Activated naive CD4-positive, alpha-beta T cell treated with anti-CD3 and anti-CD28 coated beads, Interleukin-2, amount 50 U/mL, for 72 hours (primary cell): ENCODE measurements at places on chromosomes 7 and 10. TPM values are rescaled to one million over a fixed set of nuclear protein-coding genes. Genes with fewer than 3 reads are reported as not detected.

ZNF467 gene
- total RNA-seq: 0.23 TPM

CACNB2 gene
- total RNA-seq: not detected

FAM53B gene
- total RNA-seq: 6.1 TPM

NDUFA5 gene
- 55.4 TPM for total RNA-seq

SOSTDC1 gene
- not detected for total RNA-seq
